Retina (tissue), 1 donor: ENCODE measurements at places on chromosomes 16 and 17.

- DNase-seq: peak; percentile 67
These were observed 477.4 kb downstream of the SLC39A11 start for GRCh38 chr17:72614871-72615626.

DNA sequence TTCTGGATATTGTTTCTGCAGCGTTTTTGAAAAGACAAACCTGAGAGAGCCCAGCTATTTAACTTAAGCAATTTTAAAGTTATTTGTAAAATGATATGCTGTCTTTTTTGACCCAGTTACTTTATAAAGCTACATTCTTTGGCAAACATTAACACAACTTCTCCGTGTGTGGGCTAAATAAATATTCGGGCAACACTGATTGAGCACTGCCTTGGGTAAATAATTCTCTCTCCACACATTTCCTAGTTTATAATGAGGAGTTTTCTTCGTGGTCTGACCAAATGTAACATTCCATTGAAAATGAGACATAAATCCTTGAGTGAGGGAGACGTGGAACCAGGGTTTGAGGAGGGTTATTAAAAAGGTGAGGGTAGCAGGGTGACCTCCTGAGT is 142.8 kb downstream of the WWOX start:
- no peak for DNase-seq

- DNase-seq: no peak
These were observed 296.4 kb downstream of the MAP2K6 start for GRCh38 chr17:69710926-69711325.

GRCh38 chr16:13427943-13428342 is 492.0 kb upstream of the ERCC4 start:
- no peak for DNase-seq

DNA sequence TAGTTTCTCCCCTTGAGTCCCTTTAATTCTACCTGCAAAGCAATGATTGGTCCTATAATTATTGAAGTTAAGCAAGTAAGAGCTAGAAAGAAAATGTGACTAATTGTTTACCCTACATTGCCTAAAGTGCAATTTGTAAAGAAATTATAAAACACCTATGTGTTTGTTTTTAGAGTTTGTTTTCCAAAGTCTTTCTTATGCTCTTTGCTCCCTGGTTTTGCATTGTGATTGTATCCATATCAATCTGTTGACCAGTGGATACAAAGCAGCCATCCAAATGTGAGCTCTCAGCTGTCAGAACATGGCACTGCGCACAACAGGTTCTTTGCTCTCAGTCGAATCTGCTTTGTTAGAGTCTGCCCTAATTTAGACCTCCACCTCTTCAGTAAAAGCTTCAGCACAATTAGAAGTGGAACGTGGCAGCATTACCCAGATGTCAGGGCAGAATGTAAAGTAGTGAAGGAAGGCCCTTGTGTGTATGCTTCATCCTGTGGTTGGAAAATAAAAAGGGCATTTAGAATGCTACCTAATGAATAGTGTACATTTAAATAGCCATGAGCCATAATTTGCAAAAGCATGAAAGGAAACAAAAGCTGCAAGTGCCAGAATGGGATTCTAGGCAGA is 70.5 kb downstream of the AATF start:
- no peak for DNase-seq
